Stimulated activated CD8-positive, alpha-beta memory T cell treated with anti-CD3 and anti-CD28 coated beads, Interleukin-2, amount 100 ng/mL, for 1 hour (primary cell): ENCODE measurements at places on chromosomes 5 and 9.

GRCh38 chr5:1118231-1118698, 6.4 kb upstream of the SLC12A7 start:
- DNase-seq: no peak

DNA sequence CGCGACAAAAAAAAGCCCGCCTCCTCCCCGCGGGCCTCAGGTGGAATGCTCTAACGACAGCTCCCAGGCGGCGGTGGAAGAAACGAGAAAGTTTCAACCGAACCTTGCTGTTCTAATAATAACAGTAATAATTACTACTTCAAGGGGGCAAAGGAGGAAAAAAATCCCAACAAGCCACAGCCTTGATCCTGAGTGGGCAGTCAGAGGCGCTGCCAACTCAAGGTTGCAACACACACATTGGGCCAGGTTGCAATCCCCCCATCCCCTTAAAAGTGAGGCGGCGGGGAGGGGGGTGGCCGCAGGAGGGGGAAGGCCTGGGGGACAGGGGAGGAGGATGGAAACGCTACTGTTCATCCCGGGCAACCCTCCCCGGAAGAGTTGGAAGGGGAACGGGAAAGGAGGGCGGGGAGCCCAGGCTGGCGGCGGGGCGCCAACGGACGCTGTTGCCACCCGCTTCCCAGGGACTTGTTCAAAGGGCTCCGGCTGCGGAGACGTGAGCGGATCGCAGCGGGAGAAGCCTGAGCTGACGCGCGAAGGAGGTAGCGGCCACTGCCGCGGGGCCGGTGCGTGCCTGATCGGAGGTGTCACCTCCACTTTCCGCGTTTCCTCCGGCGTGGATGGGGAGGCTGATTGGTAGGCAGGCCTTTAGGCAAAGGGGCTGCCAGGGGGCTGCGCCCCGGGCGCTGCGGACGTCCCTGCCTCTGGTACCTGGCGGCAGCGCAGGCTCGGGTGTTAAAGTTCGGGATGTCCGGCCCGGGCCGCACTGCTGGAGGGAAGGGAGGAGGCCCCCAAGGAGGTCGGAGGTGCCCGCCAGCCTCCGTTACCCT, 647 bp downstream of the SMARCA2 start:
- DNase-seq: no peak

DNA sequence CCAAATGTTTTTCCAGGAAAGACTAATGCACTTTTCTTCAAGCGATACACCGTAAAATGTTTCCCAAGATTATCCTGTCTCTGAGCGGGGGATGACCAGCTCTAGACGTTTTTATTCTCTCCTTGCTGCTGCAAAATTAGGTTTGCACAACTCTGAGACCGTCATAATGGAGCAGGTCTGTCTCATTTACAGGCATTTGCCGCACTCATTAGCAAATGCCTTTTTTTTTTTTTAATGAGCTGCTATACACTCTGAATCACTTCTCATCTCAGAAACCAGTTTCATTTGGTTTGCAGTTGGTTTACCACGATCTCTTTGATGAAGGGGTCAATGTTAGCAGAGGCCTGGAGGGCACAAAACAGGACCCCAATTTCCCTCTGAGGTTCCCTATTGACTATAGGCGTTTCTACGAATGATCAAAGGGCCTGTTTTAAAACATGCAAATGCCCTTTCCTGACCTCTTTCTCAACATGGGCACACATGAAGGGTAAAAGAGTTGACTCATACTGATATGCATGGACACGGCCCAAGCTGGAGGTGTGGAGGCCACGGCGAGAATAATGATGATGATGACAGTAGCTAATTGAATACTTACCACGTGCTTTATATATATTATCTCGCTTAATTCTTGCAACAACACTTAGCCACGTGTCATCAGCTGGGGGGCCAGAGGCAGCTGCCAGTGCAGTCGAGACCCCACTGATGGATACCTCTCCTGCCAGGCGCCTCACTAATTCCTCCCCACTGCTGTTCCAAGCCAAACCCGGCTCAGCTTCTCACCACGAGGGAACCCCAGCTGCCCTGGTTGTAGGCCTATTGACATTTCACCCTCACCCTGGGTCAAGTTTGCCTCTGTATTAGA, 89.9 kb upstream of the PTCH1 start:
- no peak for DNase-seq

DNA sequence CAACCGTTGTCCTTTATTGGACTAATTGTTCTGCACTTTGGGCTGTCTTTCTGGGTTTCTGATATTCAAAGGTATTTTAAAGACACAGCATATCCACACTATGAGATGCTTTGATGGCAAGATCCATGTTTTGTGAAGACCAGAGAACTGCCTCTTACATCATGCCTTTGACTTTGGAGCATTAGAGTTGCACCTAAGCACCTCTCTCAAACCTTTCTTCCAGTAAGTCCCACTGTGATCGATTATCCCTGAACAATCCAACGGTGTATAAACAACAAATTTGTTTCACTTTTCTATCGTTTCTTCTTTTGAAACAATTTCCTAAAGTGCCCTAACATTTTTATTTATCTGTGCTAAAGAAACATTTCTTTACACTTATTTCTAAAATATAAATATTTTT, 144.4 kb downstream of the KCTD16 start:
- DNase-seq: no peak

- no peak for DNase-seq
Measured at GRCh38 chr9:109948453-109948852, 168.5 kb downstream of the PALM2AKAP2 start.

GRCh38 chr5:54738118-54738972, 220.8 kb downstream of the SNX18 start:
- no peak for DNase-seq

- DNase-seq: no peak
Measured at GRCh38 chr9:29806937-29807618, 2233.8 kb upstream of the C9orf72 start.

GRCh38 chr5:41695920-41696582, 174.2 kb downstream of the OXCT1 start:
- DNase-seq: no peak

DNA sequence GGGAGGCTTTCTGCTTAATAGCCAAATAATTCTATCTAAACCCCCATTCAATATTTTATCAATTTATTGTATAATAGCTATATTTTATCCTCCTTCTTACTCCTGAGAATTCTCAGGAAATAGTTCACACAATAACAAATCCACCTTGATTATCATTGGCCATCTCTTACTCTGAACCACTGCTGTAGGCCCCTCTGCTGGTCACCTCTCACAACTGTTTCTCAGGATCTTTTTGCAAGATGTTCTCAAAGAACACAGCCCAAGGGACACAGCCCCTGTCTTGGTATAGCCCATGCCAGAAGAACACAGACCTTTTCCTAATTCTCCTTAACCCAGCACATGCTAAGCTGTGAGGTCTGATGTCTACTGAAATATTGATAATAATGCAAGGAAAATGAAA, 74.9 kb upstream of the HTR4 start:
- no peak for DNase-seq

DNA sequence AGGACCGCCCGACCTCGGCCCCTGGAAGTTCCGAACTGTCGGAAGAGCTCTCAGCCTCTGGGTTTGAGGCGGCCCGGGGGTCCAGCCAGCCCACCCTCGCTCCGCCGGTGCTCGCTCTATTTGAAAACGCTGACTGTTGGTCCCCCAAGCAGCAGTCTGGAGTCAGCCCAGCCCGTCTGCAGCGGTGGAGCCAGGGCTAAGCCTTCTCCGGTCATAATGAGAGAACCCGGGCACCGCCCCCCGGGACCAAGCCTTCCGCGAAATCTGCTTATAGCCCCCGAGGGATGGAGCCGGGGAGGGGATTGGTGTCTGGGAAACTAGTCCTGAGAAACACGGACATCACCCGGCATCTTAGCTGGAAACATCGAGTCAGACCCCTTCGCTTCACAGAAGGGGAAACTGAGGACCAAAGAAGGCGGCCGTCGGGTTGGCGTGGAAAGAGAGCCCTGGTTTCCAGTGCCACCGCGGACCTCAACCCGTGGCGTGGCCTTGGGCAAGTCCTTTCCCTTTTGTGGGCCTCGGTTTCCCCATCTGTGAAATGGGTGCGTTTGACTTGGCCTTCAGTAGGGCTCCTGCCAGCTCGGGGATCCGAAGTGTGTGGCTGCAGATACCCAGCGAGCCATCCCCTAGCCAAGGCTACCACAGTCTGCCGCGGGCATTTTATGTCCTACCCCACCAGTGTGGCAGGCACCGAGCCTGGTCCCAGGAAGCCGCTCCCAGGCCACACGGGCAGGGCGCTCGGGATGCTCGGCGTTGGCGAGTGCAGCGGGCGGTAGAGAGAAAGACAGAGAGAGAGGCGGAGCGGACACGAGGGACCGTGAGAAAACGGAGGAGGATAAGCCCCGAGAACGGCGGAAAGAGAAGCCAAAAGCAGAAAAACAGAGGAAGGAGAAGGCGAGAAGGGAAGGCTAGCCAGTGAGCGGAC, 857 bp downstream of the ADAM19 start:
- no peak for DNase-seq

DNA sequence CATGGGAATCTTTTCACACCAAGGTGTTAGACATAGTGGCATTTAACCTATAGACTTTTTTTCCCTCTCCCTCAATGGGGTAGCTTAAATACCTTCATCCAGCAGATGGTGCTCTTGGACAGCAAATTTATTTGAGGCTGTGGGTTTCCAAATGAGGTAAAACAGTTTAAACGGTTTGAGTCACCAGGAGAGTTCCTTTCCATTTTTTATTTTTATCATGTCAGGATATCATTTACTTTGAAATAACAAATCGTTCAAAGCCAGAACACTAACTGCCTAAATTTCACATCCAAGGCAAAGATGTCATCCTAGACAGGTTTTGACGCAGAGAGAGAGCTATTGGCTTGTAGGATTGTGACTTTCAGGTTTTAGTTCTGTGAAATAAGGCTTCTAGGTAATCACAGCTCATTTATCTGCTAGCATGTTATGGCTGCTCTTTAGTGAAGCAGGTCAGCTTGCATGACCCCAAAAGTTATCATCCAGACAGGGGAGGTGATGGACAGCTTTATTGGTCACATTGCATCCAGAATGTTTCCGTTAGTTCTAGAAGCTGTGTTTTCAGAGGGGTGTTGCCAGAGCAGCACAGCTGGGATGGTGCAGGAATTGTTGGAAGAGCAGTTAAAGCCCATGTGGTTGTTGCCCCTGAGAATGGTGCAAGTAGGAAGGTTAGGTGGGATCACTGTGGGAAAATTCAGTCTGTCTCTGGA, 69.8 kb downstream of the KDM4C start:
- DNase-seq: no peak

- DNase-seq: peak; percentile 47
Measured at GRCh38 chr9:127905788-127906191, 6.4 kb upstream of the ST6GALNAC6 start.

DNA sequence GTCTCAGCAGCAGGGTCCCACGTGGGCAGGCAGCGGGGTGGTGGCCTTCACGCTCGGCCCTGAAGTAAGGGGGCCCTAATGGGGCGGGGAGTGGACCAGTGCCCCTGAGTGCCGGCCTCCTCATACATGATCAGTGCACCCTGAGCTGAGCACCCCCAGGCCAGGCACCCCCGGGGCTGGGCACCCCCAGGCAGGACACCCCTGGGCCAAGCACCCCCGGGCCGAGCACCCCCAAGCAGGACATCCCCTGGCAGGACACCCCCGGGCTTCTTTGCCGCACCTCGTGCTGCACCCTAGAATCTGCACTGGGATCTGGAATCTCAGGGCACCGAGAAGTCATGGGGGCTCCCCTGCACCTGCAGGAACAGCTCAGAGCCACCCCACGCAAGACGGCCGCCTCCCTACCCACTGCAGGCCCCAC, 51.4 kb downstream of the EXD3 start:
- DNase-seq: no peak

DNA sequence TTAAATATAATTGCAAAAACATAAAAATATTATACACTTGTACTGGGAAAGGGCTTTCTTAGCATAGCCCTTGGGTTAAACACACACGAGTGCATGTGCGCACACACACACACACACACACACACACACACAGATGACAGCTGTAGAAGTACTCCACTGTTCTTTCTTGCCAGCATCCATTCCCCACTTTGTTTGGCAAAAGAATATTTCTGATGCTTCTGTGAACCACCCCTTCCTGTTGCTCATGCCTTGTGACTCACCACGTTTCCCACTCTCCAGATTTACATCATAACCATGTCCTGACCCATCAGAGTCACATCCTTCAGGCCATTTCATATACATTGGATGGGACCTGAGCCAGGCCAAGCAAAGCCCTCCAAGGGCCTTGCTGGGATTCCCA, 280.1 kb downstream of the DNAH5 start:
- no peak for DNase-seq

DNA sequence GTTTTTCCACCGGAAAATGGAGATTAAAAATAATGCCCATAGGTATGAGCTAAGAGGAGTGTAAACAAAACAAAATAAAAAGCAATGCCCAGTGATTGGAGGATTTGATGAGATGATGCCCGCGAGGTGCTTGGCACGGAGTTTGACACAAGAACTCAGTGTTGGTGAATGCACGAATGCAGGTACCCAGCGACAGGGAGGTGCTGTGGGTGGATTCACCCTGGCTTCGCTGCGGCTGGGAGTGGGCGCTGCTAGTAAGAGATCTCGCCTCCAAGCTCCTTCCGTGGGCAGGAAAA, 526 bp upstream of the STXBP1 start:
- no peak for DNase-seq

- no peak for DNase-seq
Measured at GRCh38 chr9:93107151-93107824, 11.3 kb downstream of the CARD19 start.

DNA sequence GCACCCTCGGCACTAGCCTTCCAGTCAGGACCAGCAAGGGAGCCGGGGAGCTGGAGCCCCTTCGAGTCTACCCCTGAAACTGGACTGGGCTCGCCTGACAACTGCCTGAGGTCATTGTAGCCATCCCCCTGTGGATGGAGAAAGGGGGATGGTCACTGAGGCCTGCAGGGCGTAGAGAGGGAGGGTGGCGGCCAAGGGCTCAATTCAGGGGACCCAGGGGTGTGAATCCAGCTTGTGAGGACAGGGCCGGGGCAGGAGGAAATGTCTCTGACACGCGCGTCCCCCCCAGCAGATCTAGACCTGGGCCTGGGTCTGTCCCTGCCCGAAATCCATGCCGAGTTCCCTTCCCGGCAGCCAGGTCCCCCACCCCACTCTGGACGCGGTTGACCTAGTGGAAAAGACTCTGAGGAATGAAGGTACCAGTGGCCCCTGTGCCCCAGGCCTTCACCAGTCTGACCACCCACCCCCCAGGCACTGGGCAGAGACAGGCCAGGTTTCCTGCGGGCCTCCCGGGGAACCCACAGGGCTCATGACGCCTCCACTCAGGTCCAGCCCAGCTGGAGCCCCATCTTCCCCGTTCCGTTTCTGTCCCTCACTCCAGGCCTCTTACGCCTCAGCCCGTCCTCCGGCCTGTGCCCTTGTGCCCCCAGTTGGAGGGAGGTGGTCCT, 805 bp downstream of the SLC34A3 start:
- no peak for DNase-seq

GRCh38 chr5:52262844-52263243, 524.9 kb upstream of the ITGA1 start:
- DNase-seq: no peak

- DNase-seq: no peak
Measured at GRCh38 chr9:70403618-70404025, 10.8 kb downstream of the KLF9 start.

GRCh38 chr9:131028221-131028884, 19.4 kb downstream of the LAMC3 start:
- DNase-seq: no peak
